ENCODE measurements at places on chromosomes 16 and 17.

- no peak for DNase-seq
Observed at GRCh38 chr16:89511374-89511773, 3.2 kb downstream of the SPG7 start.

DNA sequence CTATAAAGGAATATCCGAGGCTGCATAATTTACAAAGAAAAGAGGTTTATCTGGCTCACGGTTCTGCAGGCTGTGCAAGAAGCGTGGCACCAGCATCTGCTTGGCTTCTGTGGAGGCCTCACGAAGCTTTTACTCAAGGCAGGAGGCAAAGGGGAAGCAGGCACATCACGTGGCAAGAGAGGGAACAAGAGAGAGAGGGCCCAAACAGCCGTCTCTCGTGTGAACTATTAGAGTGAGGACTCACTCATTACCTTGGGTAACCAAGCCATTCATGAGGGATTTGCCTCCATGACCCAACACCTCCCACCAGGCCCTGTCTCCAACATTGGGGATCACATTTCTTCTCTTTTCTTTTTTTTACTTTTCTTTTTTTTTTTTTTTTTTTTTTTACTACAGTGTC lies 7.5 kb upstream of the ALKBH5 start:
- no peak for DNase-seq

DNA sequence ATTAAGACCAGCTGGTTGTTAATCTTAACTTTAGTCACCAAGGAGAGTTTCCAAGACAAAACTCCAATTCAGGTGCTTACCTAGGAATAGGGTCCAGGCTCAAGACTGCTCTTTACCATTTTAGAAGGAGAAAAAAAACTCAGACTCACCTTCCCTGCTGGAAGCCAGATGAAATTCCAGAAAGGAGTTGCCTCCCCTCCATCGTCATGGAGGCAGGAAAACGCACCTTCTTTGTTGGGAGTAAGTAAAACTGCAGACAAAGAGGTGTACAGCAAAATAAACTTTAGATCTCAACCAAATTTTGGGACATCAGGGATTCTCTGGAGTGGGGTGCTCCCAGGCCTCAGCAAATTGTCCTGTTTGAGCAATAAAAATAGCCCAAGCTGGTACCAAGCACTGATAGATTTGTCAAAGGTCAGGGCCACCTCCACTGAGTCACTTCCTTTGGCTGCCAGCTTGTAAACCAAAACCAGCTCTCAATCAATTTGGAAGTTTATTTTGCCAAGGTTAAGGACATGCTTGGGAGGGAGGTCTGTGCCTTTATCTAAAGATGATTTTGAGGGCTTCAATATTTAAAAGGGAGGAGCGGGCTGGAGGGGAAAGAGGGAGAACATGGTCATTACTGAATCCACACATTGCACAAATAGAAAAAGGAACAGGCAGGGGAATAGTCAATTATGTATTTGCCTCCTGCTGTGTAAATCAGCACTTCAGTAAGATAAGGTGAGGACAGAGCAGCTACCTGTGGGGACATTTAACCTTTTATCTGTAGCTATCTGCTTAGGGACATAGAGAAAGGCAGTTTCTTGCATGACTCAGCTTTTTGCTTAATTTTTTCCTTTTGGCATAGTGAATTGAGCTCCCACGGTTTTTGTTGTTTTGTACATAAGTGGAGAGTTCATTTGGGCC lies 1.5 kb upstream of the ALDH3A2 start:
- DNase-seq, result no peak

- no peak for DNase-seq
Observed at GRCh38 chr17:4998027-4998731, 429 bp downstream of the KIF1C start.

GRCh38 chr17:1975573-1975972 lies 49.6 kb downstream of the RTN4RL1 start:
- DNase-seq, result no peak

GRCh38 chr16:89443727-89444084 lies 46.7 kb downstream of the ANKRD11 start:
- no peak for DNase-seq

- no peak for DNase-seq
Observed at GRCh38 chr16:53901408-53901807, 197.5 kb downstream of the FTO start.

DNA sequence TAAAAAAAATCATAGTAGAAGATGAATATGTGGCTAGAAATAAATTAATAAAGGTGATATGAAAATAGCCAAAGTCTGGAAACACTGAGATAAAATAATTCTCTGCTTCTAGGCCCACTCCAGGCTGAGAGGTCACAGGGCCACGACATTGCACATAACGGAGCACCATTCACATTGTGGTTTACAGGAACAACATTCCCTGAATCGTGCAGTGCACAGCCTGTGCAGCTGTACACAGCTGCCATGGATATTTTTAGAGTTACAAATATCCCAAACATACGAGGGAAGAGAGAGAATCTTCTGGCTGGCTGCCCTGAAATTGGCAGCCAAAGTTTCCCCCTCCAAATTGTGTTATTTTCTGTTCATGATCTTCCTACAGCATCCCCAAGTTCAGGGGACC lies 68.8 kb downstream of the GSG1L start:
- no peak for DNase-seq

DNA sequence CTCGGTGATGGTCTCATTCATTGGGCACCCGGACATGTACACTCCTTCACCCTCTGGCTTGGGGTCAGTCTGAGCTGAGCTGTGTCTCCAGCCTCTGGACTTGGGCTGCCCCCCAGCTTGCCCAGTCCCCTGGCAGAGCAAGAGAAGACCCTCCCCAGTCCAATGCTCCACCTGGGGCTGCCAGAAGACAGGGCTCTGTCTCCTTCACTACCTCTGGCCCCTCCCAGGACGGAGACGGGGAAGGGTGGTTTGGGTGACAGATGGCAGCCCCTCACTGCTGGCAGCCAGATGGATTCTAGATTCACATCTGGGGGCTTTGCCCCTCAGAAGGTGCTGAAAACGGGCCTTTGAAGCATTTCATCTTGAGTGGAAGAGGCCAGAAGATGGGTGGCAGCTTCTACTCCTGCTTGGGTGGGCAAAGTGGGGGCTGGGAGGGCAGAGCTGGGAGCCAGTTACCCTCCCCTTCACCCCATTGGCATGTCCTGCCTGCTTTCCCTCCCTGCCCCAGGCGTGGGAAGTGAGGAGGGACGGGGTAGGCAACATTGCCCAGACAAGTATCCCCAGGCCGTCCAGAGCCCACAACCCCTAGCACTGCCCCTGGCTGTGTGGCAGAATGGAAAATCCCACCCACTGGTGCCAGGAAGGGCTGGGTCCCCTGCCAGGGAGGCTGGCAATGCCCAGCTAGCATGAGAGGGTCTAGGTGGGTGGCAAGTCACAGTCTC lies 13.9 kb downstream of the NGFR start:
- DNase-seq, result no peak

DNA sequence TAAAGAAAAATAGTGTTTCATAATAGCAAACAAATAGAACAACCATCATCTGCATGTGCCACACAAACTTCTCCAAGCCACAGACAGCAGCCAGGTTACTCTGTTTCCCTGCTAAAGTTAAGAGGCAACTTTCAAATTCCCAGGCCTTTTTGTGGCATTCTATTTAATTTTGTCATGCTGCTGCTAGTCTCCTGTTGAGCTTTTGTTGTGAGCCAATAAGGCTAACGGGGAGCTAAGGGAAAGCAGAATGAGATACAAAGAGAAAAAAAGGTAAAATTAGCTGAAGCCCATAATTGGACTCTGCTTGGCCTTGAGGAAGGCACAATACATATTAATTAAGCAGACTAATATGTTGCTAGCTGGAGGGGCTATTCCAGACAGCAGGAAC lies 74.7 kb upstream of the GNAO1 start:
- no peak for DNase-seq

GRCh38 chr17:1487939-1488825 lies 4.3 kb downstream of the MYO1C start:
- DNase-seq, result no peak

GRCh38 chr17:15470536-15470935 lies 3.1 kb upstream of the CDRT4 start:
- no peak for DNase-seq

DNA sequence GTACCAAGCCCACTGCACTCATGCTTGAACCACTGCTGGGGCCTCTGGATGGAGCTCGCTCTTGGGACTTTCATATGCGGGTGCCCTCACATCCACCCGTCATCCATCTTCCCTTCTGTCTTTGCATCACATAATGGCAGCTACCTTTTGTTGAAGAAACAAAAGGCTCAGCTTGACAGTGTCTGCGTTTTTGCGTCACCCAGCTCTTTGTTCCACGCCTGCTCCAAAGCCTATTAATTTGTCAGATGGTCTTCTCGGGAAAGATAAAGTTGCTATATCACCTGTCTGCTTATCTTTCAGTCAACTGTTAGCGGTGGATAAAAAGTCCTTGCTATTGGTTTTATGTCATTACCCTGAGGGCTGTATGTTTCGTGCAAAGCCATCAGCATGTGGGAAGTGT lies 18.1 kb upstream of the BCO1 start:
- DNase-seq, result no peak

GRCh38 chr17:4161192-4161966 lies 18.4 kb downstream of the CYB5D2 start:
- no peak for DNase-seq

DNA sequence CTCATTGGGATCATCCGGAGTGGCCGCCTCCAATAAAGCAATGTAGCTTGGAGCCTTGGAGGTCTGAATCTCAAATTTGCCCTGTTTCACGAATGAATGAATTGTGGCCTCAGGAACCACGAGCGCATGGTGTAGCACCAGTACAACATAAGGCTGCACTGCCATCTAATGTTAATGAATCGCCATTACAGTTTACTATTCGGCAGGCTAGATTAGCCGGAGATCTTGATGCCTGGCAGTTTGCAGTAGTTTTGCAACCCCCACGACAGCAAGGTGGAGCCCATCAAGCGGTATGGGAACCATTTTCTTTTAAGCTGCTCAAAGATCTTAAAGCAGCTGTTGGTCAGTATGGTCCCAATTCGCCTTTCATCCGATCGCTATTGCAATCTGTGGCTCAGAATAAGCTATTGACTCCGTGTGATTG lies 18.8 kb downstream of the ALOX15B start:
- no peak for DNase-seq

DNA sequence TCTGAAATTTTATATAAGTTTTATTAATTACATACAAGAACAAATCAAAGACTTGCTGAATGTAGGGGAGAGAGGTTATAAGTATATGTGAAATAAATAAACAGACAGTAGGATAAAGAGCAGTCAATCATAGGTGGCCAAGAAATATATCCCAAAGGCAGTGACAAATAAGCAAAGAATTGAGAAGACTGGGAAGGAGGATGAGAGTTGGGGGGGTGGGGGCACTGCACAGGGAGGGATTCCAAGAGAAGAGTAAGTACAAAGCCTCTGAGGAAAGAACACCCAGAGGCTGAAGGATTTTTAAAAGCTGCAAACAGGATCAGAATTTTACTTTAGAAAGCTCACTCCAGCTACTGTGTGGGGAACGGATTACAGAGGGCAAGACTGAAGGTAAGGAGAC lies 2.8 kb downstream of the PELP1 start:
- DNase-seq, result no peak

DNA sequence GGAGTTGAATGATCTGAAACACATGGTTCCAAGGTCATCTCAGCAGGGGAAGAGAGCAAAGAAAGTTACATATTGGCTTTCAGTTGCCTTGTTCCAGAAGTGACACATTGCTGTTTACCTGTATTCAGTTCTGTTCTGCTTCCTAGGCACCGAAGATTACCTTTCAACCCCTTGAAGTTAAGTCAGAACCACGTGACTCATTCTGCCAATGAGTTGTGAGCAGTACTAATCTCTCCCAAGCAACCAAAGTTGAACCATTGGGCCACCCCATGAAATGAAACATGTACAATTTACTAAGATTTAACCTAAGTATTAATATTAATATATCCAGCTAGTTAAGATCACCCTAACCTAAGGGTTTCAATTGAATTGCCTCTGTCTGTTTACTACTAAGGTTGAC lies 439.2 kb upstream of the MAF start:
- no peak for DNase-seq

- no peak for DNase-seq
Observed at GRCh38 chr17:79132271-79133064, 57.8 kb downstream of the ENGASE start.

DNA sequence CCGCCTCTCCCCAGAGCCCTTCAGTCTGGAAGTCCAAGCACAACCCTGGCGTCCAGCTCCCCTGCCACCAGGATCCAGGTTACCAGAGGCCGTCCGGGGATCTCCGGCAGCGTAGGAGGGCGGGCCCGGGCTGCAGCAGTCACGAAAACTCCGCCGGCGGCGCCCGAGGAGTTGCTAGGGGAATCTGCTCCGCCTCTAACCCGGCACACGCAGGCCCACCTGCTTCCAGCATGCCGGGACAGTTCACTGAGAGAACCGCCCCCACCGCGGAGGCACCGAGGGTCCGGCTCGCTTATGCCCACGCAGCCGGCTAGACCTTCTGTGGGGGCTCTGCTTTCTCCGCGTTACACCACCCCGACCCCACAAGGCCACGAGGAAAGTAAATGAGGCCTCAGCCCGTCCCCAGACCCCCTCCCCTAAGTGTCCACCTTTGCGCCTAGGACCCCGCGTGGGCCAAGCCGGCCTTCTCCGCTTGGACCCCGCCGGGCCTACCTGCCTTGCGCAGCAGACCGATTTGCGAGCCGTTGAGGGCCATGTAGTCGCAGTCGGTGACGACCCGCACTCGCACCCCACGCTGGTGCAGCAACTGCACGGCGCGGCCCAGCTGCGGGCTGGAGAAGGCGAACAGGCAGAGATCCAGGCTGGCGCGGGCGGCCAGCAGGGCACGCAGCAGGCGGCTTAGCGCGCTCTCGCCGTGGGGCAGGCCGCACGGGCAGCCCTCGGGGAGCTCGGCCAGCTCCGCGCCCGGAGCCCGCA lies 587 bp downstream of the PLD6 start:
- no peak for DNase-seq

DNA sequence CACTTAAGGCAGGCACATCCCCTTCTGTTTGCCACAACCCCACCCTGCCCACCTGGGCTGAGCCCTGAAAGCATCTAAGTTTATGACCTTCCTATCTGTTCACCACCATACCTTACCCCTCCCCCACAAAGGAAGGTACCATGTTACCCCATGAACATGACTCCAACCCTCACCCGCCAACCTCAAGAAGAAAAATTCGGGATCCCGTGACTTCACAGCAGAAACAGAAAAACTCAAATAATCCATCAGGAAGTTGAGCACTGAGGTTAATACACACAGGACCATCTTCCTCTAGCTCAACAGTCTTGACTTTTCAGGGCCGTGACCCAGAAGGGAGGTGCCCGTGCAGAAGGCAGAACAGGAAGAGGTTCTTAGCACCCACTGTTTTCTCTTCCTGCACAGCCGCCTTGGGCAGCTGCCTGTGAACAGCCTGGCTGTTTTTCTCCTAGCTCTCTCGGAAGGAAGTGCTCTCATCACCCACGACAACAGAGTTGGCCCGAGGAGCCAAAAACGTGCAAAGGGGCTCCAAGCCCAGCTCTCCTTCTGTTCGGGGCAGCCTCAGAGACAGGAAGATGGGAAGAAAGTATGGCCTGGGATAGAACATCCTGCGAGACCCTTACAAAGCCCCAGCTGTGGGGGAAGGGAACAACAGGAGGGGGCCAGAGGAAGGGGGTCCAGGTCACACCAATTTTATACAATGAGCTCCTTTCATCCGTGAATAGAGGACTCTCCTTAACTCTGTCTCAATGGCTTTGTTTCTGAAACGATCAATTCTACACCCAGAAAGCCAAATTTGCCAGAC lies 101.1 kb downstream of the XYLT1 start:
- DNase-seq, result peak; percentile 31
